ENCODE measurements at places on chromosomes 1 and 21.

GRCh38 chr1:210262897-210263272 is 30.3 kb downstream of the SERTAD4 start:
- peak; percentile 42 for DNase-seq

DNA sequence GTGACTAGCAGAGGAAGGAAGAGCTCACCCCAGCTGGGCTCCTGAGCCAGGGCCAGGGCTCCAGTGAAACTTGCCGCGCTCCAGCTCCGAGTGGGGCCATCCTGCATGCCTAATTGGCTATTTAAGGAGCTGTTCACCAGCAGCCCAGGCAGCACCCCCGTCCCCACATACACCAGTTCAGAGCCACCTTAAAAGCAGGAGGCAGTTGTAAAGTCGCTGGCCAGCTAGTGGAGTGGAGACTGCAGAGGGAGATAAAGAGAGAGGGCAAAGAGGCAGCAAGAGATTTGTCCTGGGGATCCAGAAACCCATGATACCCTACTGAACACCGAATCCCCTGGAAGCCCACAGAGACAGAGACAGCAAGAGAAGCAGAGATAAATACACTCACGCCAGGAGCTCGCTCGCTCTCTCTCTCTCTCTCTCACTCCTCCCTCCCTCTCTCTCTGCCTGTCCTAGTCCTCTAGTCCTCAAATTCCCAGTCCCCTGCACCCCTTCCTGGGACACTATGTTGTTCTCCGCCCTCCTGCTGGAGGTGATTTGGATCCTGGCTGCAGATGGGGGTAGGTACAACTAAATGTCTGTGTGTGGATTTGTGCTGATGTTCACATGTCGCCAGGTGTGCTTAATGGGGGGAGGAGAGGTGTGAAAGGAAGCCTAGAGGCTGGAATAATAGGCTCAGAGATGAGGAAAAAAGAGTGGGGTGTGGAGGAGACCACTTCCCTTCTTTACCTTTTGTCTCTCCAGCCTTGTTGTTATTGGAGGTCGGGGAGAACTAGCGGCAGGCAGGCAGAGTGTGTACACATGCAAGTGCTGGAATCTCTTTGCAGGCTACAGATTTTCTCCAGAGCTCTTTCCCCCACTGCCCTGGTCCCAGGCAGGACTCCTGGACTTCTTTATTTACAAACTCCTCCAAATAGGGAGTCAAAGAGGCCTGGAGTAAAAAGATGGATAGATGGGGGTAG is at the start of gene CA14:
Gene CA14, plus strand, starts transcription at position 151 of the 962 bp plus-strand sequence. Its CDS starts 355 bp downstream, at position 506.
- no peak for DNase-seq

- DNase-seq = no peak
Observed at GRCh38 chr21:44454058-44454457, 1.3 kb upstream of the LRRC3 start.

DNA sequence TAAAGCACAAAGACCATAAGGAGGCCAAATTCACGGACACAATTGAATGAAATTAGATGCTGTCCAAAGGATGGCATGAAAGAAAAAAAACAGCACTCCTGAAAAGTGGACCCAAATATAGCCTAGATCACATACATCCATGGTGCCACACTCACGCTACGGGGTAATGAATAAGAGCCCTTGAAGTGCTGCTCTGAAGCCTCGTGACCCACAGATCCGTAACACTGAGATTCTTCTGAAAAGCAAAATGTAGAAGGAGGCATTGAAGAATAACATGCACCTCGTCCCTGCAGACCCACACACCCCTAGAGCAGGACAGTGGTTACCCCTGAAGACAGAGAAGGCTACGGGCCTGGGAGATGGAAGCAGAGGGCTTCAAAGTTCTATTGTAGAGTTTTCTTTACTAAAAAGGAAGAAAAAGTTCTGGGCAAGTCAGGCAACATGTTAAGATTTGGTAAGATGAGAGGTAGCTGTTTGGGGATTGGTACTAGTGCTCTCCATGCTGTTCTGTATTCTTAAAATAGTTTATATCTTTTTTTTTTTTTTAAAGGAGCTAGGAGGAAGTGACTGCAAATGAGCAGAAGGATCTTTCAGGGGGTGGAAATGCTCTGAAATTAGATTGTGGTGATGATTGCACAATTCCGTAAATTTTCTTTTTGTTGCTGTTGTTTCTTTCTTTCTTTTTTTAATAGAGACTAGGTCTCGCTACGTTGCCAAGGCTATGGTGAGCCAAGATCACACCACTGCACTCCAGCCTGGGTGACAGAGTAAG is 4.1 kb upstream of the ITGB2 start:
- no peak for DNase-seq

DNA sequence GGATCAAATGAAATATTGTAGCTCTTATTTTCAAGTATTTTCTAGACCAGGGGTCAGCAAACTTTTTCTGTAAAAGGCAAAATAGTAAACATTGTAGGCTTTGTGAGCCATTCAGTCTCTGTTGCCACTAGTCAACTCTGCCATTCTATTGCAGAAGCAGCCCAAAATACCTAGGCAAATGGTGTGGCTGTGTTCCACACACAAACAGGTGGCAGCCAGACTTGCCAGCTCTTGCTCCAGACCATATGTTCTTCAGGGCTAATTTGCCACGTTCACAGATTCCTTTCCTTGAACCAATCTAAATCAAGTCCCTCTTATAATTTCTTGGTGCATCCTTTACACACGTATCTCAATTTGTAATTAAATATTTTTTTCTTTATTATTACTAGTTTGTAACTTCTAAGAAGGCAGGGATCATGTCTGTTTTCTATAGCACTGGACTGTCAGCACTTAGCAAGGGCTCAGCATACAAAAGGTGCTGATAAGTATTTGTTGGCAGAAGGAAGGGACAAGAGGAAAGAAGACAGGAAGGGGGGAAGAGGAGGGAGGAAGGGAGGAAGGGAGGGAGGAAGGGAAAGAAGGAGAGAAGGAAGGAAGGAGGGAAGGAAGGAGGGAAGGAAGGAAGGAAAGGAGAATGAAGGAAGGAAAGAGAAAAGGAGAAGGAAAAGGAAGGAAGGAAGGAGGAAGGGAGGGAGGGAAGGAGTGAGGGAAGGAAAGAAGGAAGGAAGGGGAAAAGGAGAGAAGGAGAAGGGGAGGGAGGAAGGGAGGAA is 106.5 kb upstream of the EDEM3 start:
- no peak for DNase-seq

- DNase-seq = no peak
Observed at GRCh38 chr1:165632152-165632469, 1.1 kb downstream of the MGST3 start.

DNA sequence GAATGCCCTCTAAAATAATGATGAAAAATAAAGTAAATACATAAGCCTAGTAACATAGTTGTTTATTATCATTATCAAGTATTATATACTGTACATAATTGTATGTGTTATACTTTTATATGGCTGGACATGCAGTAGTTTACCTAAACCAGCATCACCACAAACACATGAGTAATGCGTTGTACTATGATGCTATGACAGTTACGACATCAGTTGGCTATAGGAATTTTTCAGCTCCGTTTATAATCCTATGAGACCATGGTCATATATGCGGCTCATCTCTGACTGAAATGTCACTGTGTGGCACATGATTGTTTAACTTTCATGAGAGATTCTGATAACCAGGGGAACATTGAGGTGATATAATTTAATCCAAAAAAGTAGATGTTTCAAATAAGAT is 352.1 kb downstream of the ST6GALNAC3 start:
- no peak for DNase-seq

DNA sequence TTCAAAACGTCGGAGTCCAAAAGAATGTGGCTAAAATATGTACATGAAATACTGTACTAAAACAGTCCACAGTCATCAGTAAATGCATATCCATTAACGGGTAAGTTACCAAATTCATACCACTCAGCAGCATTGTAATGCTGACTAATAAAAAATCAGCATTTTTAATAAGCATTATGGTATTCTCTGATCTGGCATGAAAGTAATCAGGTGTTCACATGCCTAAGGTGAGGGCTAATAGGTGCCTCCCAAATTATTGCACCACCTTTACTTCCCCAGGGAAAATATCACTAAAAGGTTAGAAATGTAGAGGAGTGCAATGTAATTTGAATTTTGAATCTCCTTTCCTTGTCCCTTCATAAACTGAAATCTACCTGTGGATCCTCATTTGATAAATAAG is 69.6 kb upstream of the PTGS2 start:
- no peak for DNase-seq

- no peak for DNase-seq
Observed at GRCh38 chr21:44505673-44506278, 34.2 kb downstream of the KRTAP10-1 start.

- DNase-seq = no peak
Observed at GRCh38 chr1:247212627-247213617, 41.1 kb upstream of the ZNF124 start.

DNA sequence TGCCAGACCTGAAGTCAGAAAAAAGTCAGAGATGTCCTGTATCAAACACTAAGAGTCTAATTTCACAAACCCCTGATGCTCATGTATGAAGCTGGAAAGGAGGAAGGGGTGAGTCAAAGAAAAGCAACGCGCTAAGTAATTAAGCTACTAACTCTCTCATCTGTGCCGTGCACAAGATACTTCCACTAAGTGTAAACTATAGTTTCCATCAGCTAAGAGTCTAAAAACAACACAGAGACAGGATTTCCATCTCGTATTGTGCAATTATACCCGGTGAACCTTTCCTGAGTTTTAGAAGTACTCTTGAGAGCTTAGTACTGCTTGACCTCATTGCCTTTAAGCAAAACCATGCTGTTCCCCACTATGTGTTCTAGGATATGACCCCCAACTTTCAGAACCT is 19.0 kb downstream of the DNALI1 start:
- DNase-seq = no peak

- DNase-seq = no peak
Observed at GRCh38 chr1:236705771-236706170, 19.5 kb downstream of the ACTN2 start.

- no peak for DNase-seq
Observed at GRCh38 chr1:201020040-201020591, 3.4 kb downstream of the KIF21B start.
